CD4-positive, alpha-beta T cell treated with Interleukin-15 for 4 hours (primary cell): ENCODE measurements at places on chromosomes 3 and 15.

DNA sequence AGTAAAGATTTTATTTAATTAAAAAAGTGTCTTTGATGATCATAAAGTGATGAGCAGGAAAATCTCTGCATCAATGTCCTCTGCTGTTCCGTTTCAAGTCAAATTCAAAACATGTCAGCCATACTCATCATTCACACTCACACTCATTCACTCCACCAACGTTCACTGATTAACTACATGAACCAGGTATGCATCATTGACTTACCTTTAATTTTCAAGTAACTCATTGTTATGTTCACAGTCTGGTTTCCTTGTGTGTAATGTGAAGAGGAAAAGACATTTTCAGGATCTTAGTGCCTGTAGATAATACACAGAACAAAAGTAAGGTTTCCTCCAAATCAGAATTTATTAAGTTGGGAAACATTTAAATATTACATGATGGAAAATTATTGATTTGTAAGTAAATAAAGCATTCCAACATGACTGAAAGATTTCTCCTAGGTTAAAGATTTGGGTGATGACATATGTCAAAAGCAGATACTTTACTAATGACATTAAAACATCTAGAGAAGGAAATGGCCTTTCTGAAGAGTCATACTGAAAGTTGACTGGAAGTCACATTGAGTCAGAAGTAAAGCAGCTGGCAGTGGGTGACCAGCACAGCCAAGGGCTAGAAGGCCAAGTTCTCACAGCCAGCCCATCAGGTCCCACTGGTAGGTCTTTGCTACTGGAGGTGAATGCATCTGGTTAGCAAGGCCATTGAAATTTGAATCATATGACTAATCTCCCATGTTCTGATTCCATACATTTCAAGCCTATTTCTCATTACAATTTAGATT lies 251.9 kb downstream of the CDIN1 start:
- no peak for DNase-seq

DNA sequence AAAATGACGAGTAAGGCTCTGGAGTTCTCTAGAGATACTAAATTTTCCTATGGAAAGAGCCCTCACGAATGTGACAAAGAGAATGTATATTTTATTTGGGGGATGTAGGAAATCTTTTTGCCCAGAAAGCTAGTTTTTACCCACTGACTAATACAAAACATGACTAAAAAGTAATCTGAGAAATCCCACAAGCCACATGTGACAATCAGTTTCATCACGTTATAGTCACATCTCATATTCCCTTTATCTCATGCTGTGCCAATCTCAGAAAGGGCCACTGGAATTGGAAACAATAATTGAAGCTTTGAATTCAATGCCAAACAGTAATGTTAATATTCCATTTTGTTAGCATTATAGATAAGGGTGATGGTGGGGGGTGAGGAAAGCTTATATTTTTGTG lies 509.0 kb upstream of the GOLIM4 start:
- DNase-seq: no peak

- DNase-seq: no peak
Observed at GRCh38 chr3:172223870-172224269, 184.5 kb downstream of the FNDC3B start.

DNA sequence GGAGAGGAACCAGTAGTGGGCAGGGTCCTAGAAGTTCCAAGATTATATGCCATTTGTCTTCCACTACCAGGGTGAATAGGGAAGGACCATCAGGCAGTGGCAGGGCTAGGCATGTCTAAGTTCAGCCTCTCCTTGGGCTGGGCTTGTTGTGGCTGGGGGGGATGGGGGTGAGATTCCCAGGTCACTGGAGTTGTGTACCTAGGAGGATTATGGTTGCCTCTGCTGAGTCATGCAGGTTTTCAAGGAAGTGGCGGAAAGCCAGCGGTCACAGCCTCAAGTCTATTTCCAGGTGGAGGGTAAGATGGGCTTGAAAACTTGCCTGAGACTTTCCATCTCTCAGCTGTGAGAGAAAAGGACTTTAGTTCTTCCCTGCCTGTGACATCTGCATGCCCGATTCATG lies 1407.1 kb downstream of the SI start:
- DNase-seq: no peak

DNA sequence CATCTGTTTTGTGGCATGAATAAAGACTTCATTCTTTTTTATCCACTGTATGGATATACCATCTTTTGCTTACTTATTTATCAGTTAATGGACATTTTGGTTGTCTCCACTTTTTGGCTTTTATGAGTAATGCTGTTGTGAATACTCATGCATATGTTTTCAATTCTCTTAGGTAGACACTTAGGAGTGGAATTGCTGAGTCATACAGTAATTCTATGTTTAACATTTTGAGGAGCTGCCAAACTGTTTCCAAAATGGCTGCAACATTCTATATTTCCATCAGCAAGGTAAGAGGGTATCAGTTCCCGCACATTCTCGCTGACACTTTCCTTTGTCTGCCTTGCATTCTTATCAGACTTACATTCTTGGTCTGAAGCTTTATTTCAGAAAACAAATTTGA lies 191.1 kb downstream of the WNT5A start:
- DNase-seq: no peak

DNA sequence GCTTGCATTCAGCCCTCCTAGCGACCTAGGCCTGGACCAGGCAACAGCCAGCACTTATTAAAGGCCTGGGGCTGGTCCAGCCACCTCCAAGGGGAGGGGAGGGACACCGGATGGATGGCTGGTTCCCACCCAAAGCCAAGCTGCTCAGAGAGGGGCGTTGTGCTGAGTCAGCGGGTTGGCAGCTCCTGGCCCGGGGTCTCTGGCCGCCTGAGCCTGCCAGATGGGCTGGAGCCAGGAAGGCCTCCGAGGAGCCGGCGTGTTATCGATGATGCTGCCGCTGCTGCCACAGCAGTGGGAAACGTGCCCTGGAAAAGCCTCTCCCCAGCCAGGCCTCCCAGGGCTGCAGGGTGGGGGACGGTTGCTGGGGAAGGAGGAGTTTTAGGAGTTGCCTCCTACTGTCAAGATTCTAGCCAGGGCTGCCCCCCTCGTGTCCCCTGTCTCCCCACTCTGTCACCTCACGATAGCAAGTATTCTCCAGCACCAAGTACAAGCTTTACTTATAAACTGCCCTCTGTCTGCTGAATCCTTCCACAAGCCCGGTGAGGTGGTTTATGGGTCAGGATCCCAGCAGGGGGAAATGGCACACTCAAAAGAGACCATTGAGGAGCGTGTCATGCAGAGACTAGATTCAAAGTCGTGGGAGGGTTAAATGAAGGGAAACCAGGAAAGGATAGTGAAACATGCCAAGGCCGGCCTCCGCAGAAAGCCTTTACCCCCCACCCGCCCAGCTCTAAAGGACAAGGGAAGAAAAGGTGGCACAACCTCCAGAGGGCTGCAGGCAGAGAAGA lies 43.2 kb upstream of the TSEN2 start:
- no peak for DNase-seq

- DNase-seq: no peak
Observed at GRCh38 chr3:10780243-10780642, 35.8 kb upstream of the SLC6A11 start.

DNA sequence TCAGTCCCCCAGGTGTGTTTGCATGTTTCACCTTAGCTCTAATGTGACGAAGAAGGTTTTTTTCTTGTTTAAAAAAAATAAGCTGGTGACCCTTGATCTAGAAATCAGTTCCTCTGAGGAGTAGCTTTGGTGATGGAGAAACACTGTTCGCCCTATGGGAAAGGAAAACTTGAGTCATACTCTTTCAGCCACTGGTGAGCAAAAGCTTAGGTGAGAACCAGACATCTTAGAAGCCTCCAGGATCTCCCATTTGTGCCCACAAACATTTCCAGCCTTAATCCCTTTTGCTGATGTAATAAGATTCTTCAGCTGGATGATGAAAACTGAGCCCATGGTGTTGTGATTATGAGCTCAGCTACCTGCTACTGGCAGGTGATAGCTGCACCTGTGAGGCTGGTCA lies 37.8 kb downstream of the SLC27A2 start:
- DNase-seq: no peak

- no peak for DNase-seq
Observed at GRCh38 chr3:60752809-60753208, 498.4 kb downstream of the FHIT start.

GRCh38 chr15:50071551-50072258 lies 47.3 kb downstream of the ATP8B4 start:
- DNase-seq: no peak

GRCh38 chr3:127157171-127157828 lies 35.6 kb upstream of the PRR23E start:
- DNase-seq: no peak

DNA sequence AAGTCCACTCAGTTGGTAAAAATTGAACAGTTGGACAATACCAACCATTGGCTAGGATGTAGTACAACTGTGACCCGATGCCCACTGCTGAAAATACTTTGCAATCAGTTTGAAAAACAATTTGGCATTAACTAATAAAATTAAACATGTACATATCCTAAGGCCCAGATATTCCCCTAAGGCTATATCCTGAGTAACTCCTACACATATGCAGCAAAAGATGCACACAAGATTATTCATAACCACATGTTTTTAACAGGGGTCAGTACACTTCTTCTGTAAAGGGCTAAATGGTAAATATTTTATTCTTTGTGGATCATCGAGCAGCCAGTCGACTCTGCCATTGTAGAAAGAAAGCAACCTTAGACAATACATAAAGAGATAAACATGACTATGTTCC lies 116.3 kb downstream of the MEX3B start:
- no peak for DNase-seq

DNA sequence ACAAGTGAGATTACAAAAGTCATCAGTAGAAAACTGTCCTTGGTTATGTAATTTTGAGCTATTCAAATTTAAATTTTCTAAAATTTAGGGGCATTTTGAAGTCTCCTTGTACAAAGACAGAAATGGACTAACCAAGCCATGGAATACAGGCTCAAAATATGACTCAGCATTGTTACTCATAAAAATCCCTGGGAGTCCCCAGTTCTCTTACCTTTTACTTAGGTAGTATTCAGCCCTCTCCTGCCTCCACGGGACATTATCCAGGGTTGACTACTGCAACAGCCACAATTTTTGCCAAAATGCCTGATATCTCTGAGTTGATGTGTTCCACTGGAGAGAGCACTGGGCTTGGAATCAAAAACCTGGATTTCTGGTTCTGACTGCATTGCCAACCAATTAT lies 25.0 kb downstream of the CLDN18 start:
- no peak for DNase-seq

GRCh38 chr3:58371754-58372153 lies 39.1 kb downstream of the PXK start:
- DNase-seq: no peak

DNA sequence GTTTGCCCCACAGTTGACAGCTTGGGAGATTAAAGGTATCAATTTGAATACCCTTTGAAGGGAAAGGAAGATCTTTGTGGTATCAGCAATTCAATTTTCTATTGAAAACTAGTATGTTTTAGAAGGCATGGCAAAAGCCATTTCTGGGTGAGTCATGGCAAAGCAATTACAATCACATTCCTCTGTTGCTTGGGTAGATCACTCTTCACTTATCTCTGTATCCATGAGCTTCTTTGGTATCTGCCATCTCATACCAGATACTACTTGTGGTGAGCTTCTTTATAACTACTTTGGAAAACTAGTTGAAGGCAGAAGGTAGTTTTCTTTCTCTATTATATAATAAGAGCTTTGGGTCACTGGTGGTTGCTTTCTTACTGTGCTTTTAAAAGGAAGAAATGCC lies 28.3 kb upstream of the LSAMP start:
- no peak for DNase-seq

- no peak for DNase-seq
Observed at GRCh38 chr3:195788711-195789581, 22.8 kb downstream of the MUC4 start.

GRCh38 chr3:181952929-181953328 lies 241.2 kb downstream of the SOX2 start:
- no peak for DNase-seq

DNA sequence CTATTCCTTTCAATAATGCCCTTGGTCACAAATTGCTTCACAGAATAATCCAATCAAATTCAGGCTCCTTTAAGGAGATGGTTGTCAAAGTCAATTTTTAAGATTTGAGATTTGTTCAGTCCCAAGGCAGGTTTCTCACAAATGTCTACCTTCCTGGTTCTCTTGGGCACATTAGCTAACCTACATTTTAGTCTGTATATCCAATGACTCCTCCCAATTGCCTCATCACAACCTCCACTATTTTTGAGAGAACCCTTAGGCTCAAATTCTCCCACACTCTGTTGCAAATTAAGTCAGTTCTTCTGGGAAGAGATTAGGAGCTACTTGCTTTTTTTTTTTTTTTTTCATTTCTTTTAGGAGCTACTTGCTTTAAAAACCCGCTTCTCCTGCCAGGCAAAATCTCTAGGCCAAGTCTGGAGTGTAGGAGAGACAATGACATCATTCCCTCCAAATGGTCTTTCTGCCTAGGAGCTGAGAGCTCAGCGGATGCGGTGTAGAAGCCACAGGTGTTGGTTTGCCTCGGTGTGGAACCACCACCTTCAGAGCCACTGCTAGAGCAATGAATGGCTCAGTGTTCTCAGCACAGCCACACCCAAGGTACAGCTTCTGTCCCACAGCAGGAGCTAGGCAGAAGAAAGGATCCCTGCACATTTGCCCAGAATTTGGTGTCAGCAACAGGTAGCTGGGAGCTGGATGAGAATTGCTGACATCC lies 10.0 kb upstream of the INO80 start:
- DNase-seq: no peak

DNA sequence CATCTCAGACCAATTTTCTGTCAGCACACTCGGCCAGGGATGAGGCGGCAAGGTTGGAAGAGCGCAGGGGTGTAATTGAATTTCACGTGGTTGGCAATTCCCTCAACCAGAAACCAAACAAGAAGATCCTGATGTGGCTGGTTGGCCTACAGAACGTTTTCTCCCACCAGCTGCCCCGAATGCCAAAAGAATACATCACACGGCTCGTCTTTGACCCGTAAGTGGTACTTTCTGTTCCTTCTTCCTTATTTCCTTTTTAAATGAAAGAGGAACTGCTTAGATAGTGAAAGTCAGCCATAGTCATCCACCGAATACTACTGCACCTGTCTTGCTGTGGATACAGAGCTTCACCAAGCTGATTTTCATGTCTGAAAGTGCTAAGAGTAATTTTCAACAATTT lies 60.1 kb downstream of the SGO1 start:
- DNase-seq: no peak

GRCh38 chr15:40877694-40878093 lies 3.7 kb upstream of the RHOV start:
- no peak for DNase-seq
